ENCODE measurements at places on chromosomes 3 and 15.

- no peak for DNase-seq
Observed at GRCh38 chr3:158771577-158771976, 30.3 kb upstream of the MFSD1 start.

DNA sequence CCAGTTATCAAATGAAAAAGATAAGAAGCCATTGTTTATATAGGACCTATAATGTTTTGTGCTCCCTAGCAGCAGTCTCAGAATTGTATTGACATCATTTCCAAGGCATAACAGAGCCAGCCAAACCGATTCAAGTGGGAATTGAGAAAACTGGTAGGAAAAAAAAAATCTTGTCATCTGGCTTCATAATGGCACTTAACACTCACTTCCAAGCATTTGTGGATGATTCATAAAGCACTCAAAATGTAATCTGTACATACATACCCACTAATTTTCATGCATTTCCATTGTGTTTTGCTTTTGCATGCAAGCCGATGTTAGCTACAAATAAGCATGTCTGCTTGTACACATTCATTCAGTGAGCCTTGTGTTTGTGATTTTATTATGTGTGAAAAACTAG, 18.6 kb upstream of the TRPC1 start:
- no peak for DNase-seq

- no peak for DNase-seq
Observed at GRCh38 chr3:128456776-128457715, 9.6 kb downstream of the DNAJB8 start.

GRCh38 chr3:99669879-99670555, 31.6 kb downstream of the COL8A1 start:
- no peak for DNase-seq

- no peak for DNase-seq
Observed at GRCh38 chr15:93829115-93829870, 402.1 kb upstream of the MCTP2 start.

DNA sequence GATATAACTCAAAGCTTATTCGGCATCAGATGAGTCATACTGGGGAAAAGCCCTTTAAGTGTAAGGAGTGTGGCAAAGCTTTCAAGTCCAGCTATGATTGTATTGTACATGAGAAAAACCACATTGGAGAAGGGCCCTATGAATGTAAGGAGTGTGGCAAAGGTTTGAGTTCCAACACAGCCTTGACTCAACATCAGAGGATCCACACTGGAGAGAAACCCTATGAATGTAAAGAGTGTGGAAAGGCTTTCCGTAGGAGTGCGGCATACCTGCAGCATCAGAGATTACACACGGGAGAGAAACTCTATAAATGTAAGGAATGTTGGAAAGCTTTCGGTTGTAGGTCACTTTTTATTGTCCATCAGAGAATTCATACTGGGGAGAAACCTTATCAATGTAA, 7.5 kb downstream of the ZNF621 start:
- no peak for DNase-seq

DNA sequence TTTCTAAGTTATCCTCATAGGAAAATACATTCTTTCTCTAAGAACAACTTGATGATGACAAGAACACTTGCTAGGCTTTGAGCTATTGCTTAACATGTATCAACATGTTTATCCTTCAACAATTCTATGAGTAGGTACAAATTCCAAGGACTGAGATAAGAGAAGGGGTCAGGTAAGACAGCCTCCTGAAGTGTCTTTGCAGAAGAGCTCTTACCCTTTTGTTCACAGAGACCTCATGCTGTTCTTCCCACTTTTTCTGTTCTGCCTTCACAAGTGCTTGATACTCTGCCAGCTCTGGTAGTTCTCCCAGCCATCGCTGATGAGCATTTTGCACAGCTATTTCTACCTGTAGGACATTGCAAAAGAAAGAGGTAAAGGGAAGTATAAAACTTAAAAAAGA, 50.9 kb downstream of the CEP152 start:
- DNase-seq: no peak

DNA sequence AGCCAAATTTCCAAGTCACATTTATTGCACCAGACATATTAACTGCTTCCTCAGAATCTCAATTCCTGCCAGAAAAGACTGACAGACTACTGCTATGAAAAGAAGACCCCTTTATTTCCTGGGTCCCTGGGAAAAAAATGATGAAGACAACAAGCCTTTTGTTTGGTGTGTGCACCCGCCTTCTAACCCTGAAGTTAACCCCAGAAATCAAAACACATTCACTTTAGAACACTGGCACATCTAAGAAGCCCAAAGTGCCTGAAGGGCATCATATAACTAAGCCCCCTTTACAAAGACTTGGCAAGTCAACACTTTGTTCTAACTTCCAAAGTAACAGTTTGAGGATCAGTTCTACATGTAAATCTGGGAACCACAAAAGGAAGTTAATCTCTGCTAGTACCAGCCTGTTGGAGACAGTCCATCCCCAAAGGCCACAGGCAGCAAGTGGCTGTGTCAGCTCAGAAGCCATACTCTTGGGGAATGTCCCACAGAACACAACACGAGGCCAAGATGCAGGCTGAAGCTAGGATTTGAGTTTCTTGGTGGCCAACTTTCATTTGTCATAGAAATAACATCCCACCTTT, 16.3 kb upstream of the ATP1B3 start:
- no peak for DNase-seq

DNA sequence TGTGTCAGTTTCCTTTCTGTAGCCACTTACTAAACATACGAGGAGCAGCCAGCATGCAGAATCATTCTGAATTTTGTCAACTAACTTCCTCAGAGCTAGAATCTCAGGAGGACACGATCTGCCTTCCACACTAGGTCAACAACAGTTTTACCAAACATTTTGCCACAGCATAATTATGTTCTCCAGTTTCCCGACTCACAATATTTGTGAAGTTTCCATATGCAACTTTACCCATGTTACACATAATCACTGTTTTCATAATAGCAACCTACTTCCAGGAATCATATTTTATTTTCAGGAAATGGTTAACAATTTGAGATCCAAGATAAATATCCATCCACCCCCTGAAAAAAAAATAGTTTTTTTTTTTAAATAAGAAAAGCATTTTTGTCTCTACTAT, 595.0 kb downstream of the PYDC2 start:
- DNase-seq: no peak

DNA sequence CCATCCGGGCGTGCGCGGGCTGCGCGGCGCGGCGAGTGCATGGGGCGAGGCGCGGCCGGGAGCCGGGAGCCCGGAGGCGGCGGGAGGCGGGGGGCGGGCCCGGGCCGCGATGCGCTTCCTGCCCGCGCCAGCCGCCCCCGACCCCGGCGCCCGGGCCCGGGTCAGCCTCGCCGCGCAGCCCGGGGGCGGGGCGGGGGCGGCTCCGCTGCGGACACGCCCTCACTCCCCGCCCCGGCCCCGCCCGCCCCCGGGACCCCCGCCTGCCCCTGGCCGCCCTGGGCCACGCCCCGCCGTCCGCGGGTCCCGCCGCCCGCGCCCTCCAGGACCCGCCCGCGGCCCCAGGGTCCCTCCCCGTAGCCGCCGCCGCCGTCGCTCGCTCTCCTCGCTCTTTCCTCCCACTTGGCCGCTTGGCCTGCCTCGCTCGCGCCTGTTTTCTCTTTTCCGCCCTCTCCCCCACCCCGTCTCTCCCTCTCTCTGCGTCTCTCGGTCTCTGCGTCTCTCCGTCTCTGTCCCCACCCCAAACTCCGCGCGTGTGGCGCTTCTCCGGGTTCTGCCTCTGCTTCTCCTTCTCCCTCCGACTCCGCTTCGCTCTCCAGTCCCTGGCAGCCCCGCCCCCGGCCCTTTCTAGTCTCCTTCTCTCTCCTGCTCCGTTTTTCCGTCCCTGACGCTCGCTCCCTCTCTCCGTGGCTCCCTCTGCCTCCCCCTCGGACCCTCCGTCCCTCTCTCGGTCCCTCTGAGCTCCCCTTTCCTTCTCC, at the start of gene PLXND1:
PLXND1 (minus strand) TSS at position 41 of the 755 bp plus-strand sequence; CDS start at position 4, 37 bp downstream.
- peak; percentile 60 for DNase-seq

GRCh38 chr15:53811530-53811929, 52.1 kb upstream of the WDR72 start:
- peak; percentile 1 for DNase-seq

- DNase-seq: no peak
Observed at GRCh38 chr3:194276768-194277103, 74.4 kb downstream of the CPN2 start.

All from AML-193 (cell line).